ENCODE measurements at places on chromosomes 6 and 20.
A peak's percentile ranks its signal among the peaks of the same experiment; 100 is the strongest.

- no peak for DNase-seq
Observed at GRCh38 chr20:4045741-4046140, 30.4 kb upstream of the RNF24 start.

- DNase-seq: no peak
Observed at GRCh38 chr6:134169871-134170486, 117.6 kb upstream of the SLC2A12 start.

DNA sequence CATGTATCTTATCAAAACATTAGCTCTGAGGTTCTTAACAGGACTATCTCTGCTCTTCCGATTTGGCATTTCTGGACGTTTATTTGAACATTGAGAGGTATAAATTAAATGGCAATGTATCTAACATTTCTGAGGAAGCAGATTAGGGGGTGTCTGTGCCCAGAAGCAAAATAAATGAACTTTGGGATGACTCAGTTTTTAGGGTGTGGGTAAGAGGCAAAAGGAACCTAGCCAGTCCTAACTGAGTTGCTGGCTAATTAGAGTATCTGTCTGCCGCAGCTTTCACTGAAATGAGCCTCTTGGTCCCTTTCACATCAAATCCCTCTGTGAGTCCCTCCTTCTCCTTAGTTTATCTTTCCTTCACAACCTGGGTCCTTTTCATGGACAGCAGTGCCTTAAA lies 1.1 kb downstream of the RNF144B start:
- DNase-seq: no peak

GRCh38 chr20:33645396-33645795 lies 16.7 kb upstream of the C20orf144 start:
- no peak for DNase-seq

DNA sequence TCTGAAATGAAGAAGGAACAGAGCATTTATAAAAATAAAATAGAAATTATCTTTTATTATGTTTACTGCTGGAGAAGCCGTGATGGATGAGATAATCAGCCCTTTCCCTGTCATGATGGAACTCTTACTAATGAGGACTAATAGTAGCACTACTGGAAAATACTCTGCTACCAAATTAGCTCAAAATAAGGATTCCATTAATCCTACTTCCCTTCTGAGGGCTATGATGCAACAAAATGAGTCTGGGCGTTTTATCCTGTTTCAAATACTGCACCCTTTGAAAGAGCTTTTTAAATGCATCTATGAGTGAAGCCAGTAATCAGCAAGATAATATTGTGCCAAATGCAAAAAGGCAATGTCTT lies 59.3 kb upstream of the CARMIL1 start:
- no peak for DNase-seq

GRCh38 chr6:168583126-168583525 lies 142.1 kb downstream of the SMOC2 start:
- DNase-seq: no peak

GRCh38 chr20:2602046-2602735 lies 50.2 kb upstream of the NOP56 start:
- DNase-seq: no peak

DNA sequence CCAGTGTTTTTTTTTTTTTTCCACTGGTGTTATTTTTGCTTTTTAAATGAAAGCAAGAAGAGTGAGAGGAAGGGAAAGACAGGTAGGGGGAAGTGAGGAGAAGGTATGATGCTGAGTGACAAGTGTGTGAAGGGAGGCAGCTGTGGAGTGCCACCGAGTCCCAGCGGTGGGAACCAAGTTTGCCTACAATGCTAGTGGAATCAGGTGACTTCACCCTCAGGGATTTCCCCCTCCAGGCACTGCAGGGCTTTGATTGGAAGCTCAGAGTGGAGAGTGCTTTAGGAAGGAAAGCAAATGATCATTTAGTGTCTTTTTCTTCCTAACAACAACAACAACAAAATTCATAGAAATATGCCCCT lies 120.5 kb upstream of the ENPP5 start:
- no peak for DNase-seq

GRCh38 chr6:152509916-152510315 lies 127.2 kb downstream of the SYNE1 start:
- DNase-seq: no peak

DNA sequence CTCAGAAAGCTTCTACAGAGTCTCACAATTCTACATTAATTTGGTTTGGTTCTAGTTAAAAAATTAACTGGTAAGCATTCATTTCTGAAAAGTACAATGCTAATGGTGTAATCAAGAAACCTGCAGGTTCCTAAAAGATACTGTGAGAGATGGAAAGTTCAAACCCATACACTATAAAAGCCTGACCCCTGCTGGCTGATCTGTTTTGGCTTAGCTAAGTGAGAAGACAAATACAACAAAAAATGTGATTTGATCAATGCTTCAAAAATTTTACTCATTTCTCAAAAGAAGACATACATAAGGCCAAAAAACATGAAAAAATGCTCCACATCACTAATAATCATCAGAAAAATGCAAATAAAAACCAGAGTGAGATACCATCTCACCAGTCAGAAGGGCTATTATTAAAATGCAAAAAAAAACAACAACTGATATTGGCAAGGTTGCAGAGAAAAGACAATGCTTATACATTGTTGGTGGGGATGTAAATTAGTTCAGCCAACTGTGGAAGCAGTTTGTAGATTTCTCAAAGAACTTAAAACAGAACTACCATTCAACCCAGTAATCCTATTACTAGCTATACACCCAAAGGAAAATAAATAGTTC lies 102.8 kb downstream of the MOXD1 start:
- DNase-seq: no peak

DNA sequence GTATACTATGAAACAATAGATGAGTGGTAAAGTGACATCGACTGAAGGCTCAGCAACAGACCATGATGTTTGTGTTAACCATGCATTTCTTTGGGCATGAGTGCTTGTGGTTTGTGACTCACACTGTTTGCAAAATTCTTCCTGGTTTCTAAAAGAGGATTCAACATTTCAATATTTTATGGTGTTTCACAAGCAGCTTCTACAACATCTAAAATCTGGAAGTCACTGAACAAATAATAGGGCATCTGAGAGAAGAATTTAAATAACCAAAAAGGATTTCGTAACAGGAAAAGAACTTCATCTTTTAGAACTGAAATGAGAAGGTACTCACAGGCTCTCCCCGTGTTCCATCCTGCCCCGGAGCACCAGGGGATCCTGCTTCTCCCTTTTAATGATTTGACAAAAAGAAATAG lies 146.2 kb downstream of the COL21A1 start:
- DNase-seq: no peak

- no peak for DNase-seq
Observed at GRCh38 chr20:6339176-6339575, 216.3 kb upstream of the FERMT1 start.

- no peak for DNase-seq
Observed at GRCh38 chr20:64162239-64162910, 1.9 kb upstream of the MYT1 start.

DNA sequence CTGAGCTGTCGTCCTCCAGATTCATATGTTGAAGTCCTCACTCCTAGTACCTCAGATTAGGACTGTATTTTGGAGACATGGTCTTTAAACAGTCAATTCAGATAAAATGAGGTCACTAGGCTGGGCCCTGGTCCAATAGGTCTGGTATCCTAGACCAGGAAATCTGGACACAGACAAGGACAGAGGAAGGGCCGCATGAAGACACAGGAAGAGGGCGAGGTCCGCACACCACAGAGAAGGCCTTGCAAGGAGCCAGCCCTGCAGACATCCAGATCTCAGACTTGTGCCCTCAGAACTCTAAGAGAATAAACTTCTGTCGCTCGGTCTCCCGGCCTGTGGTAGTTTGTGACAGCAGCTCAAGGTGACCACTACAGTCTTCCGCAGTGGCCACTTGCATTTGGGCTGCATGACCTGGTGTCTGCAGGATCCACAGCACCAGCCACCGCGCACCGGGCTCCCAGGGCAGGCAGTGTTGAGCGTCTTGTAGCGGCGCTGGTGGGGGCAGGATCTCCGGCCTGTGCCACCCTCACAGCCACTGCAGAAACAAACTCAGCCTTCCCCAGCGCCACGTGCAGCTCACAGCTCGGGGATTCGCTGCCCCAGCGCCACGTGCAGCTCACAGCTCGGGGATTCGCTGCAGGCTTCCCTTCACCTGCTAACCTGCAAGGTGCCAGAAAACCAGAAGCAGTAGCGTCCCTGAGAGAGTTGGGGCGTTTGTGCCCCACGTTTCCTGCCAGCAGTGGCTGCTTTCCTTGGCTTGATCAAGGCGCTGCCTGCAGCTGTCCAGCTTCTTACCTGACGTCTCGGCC lies 6.0 kb upstream of the RBM38 start:
- peak; percentile 72 for DNase-seq

DNA sequence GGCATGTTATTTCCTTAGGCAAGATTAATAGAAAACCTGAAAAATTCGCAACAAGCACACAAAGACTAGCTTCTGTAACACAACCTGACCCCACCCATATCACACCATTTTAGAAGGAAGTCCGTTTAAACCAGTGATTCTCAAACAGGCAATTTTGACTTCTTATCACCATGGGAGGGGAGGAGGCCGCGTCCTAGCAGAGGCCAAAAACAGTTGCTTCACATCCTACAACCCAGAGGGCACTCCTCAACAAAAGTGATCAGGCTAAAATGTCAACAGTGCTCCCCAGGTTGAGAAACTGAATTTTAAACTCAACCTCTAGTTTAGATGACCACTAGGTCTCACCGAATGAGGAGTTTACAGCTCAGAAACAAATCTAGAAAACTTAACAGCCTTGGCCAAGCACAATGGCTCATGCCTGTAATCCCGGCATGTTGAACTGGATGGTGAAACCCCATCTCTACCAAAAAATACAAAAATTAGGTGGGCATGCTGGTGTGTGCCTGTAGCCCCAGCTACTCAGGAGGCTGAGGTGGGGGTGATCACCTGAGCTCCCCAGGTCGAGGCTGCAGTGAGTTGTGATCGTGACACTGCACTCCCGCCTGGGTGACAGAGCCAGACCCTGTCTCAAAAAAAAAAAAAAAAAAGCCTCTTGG lies 3.4 kb downstream of the SNX5 start:
- DNase-seq: no peak

DNA sequence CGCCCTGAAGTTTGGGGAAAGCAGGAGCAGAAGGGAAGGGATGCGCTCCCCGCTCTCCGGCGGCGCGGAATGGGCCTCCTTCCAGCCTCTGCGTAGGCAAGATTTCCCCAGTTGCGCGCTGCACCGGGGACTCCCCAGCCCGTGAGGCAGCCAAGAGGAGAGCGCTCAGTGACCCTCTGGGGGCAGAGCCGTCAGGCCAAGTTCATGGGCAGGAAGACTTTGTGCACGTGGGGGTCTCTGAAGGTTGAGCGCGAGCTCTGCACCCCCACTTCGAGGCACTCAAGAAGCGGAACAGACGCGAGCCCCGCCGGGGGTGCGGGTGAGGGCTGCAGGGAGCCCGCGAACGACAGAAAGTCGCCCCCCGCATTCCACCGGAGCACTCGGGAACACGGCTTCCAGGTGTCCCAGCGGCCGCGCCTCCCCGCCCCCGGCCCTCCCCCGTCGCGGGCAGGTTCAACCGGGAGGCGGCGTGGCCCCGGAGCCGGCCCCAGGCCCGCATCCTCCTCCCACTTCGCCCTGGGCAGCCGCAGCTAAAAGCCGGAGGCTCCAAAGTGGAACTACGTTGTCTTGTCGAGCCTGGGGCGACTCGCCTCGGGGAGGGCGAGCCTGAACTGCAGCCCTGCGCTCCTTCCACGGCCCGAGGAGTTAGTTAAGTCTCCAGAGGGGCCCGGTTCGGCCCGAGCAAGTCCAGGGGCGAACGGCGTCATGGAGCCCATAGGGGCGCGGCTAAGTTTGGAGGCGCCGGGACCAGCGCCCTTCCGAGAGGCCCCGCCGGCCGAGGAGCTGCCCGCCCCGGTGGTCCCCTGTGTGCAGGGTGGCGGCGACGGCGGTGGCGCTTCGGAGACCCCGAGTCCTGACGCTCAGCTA lies at the start of gene PPP1R3G:
PPP1R3G (plus strand) TSS at position 561 of the 867 bp plus-strand sequence; CDS start at position 706, 145 bp downstream.
- DNase-seq: peak; percentile 77

DNA sequence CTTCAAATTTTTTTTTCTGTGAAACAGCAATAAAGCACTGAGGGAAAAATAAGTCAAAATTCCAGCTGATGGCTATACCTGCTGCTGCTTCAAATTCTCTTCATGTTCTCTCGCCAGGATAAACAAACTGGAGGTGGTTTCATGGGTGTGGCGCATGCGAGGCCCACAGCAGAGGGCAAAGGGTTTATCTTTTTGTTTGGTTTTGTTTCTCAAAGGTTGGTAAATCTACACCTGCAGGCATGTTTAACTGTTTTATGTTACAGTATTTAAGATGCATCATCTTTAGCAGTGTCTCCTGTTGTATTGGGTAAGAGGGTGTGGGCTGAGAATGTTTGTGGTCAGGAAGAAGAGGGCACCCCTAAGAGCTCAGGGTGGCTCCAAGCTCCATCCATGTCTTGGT lies 342.2 kb downstream of the CDH26 start:
- DNase-seq: no peak

GRCh38 chr6:41582540-41582939 lies 36.4 kb downstream of the FOXP4 start:
- DNase-seq: no peak

DNA sequence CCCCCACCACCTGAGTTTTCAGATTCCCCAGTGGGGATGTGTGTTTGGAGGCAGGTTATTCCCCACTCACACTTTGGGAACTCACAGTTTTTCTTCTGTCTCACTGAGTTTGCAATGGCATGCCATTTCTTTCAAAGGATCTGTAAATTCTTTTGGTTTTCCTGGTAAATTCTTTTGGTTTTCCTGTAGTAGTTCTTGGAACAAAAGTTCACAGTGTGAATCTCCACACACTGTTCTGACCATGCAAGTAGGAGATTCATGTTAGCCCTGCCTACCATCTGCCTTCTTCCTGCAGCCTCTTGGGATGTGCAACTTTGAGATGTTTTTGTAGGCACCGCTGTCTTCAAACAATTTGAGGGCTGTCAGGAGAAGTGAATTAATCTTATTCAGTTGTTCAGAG lies 165.6 kb upstream of the OGFRL1 start:
- DNase-seq: no peak

GRCh38 chr20:54158226-54158625 lies 15.6 kb downstream of the CYP24A1 start:
- DNase-seq: no peak

- no peak for DNase-seq
Observed at GRCh38 chr6:158284007-158284875, 28.0 kb upstream of the TULP4 start.

- no peak for DNase-seq
Observed at GRCh38 chr6:3769610-3770009, 18.1 kb upstream of the PXDC1 start.

- DNase-seq: no peak
Observed at GRCh38 chr6:170250981-170251775, 39.7 kb downstream of the DLL1 start.

DNA sequence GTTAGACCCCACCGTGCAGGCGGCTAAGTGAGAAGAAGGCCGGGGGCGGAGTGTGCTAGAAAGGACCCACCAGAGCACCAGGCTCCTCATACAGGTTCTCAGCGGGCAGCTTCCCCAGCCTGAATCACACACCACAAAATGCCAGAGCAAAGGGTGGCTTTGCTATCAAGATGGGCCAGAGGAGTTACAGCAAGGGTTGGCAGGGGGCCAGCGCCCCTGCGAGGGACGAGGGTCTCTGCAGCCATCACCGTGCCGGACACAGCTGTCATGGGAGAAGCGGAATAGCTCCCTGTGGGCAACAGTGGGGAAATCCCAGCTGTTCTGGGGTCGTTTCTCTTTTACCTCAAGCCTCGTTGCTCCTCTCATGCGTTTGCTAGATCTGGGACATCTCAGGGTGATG lies 206.3 kb downstream of the SMOC2 start:
- no peak for DNase-seq

- no peak for DNase-seq
Observed at GRCh38 chr6:116016846-116017545, 43.7 kb downstream of the FRK start.

GRCh38 chr6:156790711-156791319 lies 13.6 kb downstream of the ARID1B start:
- DNase-seq: no peak

GRCh38 chr20:3648951-3649350 lies 14.2 kb downstream of the GFRA4 start:
- DNase-seq: peak; percentile 45

Data from suprapubic skin (tissue), 4 donors.